ENCODE measurements at places on chromosomes 16 and 17.
A peak's percentile ranks its signal among the peaks of the same experiment; 100 is the strongest.

DNA sequence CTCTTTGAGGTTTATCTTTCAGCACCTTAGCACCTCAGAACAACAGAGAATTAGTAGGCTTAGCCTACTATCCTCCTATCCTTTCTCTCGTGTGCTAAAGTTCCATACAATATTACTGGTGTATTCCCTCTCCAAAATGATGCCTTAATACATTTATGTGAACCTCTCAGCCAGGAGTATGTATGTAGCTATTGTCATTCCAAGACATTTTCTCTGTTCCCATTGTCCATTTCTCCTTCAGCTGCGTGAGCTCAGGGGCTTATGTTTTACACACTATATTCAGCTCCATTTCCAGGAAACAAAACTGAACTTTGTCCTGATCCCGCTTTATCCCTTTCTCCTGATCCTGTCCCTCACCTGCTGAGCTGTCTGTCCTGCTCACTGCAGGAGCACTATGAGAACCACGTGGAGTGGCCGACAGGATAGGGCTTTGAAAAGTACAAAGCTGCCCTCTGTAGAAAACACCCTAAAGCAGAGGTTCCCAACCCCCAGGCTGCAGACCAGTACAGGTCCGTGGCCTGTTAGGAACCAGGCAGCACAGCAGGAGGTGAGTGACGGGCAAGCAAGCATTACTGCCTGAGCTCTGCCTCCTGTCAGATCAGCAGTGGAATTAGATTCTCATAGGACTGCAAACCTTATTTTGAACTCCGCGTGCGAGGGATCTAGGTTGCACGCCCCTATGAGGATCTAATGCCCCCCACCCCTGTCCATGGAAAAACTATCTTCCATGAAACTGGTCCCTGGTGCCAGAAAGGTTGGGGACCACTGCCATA lies 55.7 kb downstream of the CENPV start:
- DNase-seq = no peak

- no peak for DNase-seq
Observed at GRCh38 chr17:43719578-43719977, 39.0 kb downstream of the SOST start.

DNA sequence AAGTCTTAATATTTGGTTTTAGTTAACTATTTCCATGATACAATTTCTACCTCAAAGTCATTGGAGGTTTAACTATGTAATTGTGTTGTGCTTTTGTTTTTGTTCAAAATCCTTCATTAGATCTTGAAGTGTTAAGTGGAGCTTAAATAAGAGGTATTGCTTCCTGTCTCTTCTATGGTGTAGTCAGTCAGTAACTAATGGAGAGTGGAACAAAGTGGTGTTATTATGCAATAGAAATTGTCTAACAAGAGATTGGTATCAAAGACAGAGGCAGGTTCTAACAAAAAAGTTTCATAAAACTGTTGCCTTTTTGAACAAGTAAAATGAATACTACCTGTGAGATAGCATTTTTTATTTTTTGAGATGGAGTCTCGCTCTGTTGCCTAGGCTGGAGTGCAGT lies 45.2 kb downstream of the GRB7 start:
- DNase-seq = no peak

- no peak for DNase-seq
Observed at GRCh38 chr16:86914876-86915717, 336.7 kb downstream of the FOXL1 start.

DNA sequence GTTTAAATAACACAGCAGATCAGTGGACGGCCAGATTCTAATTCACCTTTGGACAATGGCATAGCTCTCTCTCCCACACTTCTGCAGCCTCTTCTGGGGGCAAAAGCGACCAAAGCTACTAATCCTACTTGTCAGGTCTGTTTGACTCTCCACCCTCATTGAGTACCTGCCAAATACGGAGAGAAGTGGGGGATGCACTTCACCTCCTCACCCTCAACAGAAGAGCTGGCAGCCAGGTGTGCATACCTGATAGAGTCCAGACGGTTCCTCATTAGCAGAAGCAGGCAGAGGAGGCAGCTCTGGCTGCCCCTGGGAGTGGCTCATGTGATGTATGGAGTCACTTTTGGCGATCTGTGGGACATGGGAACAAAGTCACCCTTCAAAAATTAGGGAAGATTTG lies 4.9 kb downstream of the DNAH3 start:
- no peak for DNase-seq

- DNase-seq = no peak
Observed at GRCh38 chr16:88992351-88993165, 15.6 kb upstream of the CBFA2T3 start.

- no peak for DNase-seq
Observed at GRCh38 chr17:44268709-44269534, 987 bp upstream of the SLC4A1 start.

DNA sequence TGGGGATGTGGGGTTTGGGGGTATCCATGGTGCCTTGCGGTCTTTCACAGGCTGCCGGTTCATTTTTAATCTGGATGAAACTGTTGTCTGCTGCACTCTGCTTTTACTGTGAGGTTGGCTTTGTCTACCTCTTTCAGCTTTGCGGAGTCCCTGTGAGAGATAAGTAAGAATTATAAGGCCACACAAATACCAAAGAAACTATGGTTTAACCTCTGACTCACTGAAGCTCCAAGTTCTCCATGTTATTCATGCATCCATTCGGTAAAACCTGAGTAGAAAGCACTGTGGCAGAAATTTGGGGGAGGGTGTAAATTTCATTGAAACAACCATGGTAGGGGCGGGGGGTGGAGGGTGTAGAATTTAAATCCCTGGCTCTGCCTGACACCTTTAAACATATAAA lies 30.5 kb downstream of the KIAA0753 start:
- no peak for DNase-seq

DNA sequence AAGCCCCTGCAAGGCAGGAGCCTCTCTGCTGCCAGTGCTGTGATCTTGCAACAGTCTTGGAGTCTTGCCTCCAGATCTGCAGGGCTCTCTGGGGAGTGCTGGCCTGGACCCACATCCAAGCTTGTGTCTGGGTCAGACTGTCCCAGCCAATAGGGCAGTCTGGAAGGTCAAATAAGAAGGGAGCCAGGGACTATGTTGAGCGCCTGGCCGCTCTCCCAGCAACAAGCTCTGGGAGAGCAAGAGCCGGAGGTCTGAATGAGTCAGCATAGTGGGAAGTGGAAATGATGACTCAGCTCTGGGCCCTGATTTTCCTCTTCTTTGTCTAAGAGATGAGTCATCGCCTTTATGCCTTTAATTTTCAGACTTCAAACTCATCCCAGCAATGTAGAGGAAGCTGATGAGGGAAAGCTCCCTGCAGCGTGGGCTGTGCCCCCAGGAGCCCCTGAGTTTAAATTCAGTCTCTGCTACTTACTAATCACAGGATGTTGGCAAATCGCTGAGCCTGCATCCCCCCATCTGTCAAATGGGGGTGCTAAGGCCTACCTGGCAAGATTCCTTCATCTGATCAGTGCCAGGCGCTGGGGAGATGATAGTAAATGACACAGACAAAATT lies 43.6 kb upstream of the HAPSTR1 start:
- peak; percentile 99 for DNase-seq

DNA sequence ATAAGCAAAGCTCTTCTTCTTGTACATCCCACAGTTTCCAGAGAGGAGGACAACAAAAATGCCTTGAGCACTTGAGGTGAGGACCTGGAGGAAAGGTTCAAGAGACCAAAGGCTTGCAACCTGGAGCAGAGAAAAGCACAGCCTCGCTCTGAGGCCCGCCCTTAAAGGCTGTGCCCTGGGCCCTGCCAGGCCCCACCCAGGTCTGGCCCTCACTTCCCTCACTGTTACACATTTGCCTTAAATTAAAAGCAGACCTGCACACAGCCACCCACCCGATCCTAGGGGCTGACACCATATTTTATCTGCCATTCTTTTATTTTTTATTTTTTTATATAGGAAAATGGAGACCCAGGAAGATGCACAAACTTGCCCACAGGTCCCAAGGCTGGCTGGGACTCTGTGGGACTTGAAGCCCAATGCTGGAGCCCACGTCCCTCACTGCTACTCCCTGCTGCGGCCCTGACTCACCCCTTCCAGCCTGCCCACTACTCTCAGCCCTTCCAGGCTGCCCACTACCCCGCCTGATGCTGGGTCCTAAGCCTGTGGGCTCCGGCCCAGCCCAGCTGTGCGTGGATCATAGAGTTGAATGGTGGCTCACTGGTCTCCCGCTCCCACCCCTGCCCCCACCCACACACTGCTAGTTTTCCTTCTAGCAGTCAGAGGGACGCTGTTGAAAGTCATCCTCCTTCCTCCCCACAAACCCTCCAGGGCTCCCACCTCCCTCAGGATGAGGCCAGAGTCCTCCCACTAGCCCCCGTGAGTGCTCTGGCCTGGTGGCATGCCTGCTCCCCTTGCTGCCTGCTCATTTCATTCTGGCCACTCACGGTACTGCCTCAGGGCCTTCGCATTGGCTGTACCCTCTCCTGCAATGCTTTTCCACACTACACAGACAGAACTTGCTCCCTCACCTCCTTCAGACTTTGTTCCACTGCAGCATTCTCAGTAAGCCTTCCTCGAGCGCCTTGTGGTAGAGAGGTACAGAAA lies 77.6 kb upstream of the MED9 start:
- no peak for DNase-seq

DNA sequence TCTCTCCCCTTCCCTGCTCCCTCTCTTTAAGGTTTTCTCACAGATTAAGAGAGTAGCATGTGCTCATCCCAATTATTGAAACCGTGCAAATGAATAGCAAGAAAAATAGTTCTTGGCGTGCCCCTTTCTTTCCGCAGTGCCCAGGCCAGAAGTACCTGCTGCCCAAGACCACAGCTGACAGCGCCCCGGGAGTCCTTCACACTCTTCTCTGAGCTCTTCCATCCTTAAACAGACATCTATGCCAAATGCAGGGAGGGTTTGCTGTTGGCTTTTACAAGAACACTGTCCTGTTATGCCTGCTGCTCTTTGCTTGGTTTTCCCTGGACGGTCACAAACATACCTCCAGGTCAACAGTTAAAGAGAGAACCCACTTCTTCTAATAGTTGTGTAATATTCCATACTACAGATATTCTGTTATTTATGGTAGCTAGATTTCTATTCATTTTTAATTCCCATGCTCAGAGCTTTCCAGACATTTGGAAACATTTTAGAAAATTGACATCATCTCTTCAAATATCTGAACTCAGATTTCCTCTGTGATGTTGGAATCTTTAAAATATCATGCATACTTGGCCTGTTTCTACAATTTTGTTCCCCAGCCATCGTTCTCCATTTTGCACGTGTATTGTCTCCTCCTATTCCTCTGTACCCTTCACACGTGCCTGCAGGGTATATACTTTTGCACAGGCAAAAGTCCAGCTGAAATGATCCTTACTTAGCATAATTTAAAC lies 416.7 kb downstream of the WWOX start:
- DNase-seq = no peak

- no peak for DNase-seq
Observed at GRCh38 chr16:2150418-2151187, 2.2 kb downstream of the RAB26 start.
